ENCODE measurements at places on chromosomes 2 and 18. TPM values are rescaled to one million over a fixed set of nuclear protein-coding genes. Genes with fewer than 3 reads are reported as not detected.

DNA sequence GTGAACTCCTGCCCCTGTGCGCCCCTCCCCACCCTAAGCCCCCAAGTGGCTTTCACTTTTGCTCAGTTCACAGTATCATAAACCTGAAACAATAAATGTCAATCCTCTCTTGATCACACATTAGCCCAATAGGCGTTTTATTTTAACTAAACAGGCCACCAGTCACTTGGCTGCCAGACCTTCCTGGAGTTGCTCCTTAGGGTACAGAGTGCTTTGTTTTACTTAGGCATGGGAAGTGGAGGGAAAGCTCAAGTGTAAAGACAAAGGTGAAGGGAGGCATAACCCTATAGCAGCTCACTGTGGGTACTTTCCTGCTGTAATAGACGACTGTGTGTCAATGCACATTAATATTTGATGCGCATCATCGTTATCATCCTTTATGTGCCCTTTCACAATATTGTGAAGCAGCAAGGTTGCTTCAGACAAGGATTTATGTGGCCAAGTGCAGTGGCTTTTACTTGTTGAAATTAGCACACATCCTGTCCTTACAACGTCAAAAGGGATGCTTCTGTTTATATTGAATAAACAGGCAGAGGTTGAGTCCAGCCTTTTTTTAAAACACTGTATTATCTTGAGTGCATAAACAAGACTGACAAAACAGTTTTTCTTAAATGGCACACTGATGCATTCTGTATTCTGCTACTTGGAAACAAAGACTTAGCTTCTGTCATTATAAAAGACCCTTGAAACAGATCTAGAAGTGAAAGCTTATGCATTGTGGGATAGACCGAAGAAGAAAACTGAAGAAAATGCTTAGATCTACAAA lies 168.5 kb downstream of the TMEFF2 start:
- H3K27me3 ChIP-seq, result no peaks in the 10 kb centered on the region
- no peaks in the 10 kb centered on the region for H3K4me1 ChIP-seq
- no peak overlapping the region for H3K4me3 ChIP-seq
- no peak overlapping the region for H3K27ac ChIP-seq
- DNase-seq, result no peak
- H3K36me3 ChIP-seq, result no peaks in the 10 kb centered on the region

- peaks cover 2% of the 10 kb centered on the region for H3K27me3 ChIP-seq
- H3K4me3 ChIP-seq, result no peak overlapping the region
- no peak for DNase-seq
- H3K4me1 ChIP-seq, result no peaks in the 10 kb centered on the region
- no peaks in the 10 kb centered on the region for H3K36me3 ChIP-seq
These were observed 44.2 kb upstream of the PXDN start for GRCh38 chr2:1788478-1788959.

Gene SKOR2
- not detected for total RNA-seq

Gene TWIST2
- not detected for total RNA-seq

- no peaks in the 10 kb centered on the region for H3K4me1 ChIP-seq
- H3K4me3 ChIP-seq, result no peak overlapping the region
- H3K27me3 ChIP-seq, result no peaks in the 10 kb centered on the region
- DNase-seq, result no peak
These were observed 401.0 kb downstream of the NCKAP5 start for GRCh38 chr2:133167223-133167622.

- H3K27ac ChIP-seq, result no peak overlapping the region
- no peaks in the 10 kb centered on the region for H3K36me3 ChIP-seq
- peaks cover 12% of the 10 kb centered on the region for H3K27me3 ChIP-seq
- DNase-seq, result no peak
- H3K4me3 ChIP-seq, result no peak overlapping the region
- H3K4me1 ChIP-seq, result no peaks in the 10 kb centered on the region
These were observed 6.3 kb upstream of the CHN1 start for GRCh38 chr2:175011505-175011904.

- no peaks in the 10 kb centered on the region for H3K36me3 ChIP-seq
- DNase-seq, result no peak
- H3K27ac ChIP-seq, result peak overlapping the region; percentile 93
- H3K27me3 ChIP-seq, result peaks cover 6% of the 10 kb centered on the region
- H3K4me3 ChIP-seq, result no peak overlapping the region
These were observed 129.1 kb upstream of the LGALSL start for GRCh38 chr2:64324746-64325410.

DNA sequence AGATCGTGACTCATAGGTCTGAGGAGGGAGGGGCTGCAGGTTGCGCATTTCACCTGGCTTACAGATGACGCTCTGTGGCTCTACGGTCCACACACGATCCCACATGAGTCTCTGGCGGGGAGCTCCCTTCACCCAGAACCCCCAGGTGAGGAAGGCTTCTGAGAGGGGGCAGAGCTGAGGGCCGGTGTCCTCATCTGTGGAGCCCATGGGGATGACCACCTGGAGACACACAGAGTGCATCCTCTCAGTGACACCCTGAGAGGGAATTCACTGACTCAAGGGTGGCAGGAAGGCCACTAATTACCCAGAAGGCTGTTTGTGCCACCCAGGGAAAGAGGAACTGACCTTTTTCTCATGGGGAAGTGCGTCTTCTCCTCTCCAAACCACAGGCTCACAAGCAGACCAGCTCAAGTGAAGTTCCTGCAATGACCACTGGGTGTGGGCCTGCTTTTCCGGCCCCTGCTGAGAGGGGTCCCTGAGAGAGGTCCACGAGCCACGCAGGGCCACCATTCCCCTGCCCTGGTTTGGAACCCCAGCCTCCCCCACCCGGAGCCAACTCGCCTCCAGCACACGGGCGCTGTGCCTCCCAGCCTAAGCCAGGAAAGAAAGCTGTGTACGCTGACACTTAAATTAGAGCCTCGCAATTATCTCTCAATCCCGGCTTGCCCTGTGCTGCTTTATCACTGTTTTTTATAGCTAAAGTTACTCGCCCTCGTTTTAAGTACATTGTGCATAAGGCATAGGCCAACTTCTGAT lies 114.1 kb downstream of the BCL11A start:
- H3K27me3 ChIP-seq, result peaks cover 6% of the 10 kb centered on the region
- H3K4me3 ChIP-seq, result no peak overlapping the region
- H3K27ac ChIP-seq, result no peak overlapping the region
- no peak for DNase-seq
- H3K4me1 ChIP-seq, result no peaks in the 10 kb centered on the region
- H3K36me3 ChIP-seq, result no peaks in the 10 kb centered on the region

All from activated CD4-positive, alpha-beta memory T cell treated with anti-CD3 and anti-CD28 coated beads for 36 hours (primary cell).